Ascending aorta (tissue), 2 donors: ENCODE measurements at places on chromosomes 6 and 20.

DNA sequence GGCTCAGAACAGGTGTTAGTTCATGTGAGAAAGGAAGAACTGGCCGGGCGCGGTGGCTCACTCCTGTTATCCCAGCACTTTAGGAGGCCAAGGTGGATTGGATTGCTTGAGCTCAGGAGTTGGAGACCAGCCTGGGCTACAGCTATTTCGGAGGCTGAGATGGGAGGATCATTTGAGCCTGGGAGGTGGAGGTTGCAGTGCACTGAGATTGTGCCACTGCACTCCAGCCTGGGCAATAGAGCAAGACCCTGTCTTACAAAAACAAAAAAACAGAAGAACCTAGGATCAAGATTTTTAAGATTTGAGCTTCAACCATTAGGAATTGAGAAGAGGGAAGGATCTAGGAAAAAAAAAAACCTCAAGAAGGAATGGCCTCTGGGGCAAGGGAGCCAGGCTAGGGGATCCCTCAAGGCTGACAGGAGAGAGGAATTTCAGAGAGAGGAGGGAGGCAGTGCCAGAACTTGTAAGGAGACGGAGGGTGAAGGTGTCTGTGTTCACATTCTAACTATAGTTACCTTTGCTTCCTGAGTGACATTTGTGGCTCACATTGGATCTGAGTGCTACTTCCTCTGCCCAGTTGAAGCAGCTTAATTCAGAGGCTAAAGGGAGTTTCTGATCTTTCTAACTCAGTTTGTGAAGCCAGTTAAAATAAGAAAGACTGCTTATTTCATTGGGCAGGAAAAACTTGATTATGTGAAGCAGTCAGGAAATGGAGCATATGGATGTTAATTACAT is 26.1 kb downstream of the CHMP4B start:
- no peak for DNase-seq

DNA sequence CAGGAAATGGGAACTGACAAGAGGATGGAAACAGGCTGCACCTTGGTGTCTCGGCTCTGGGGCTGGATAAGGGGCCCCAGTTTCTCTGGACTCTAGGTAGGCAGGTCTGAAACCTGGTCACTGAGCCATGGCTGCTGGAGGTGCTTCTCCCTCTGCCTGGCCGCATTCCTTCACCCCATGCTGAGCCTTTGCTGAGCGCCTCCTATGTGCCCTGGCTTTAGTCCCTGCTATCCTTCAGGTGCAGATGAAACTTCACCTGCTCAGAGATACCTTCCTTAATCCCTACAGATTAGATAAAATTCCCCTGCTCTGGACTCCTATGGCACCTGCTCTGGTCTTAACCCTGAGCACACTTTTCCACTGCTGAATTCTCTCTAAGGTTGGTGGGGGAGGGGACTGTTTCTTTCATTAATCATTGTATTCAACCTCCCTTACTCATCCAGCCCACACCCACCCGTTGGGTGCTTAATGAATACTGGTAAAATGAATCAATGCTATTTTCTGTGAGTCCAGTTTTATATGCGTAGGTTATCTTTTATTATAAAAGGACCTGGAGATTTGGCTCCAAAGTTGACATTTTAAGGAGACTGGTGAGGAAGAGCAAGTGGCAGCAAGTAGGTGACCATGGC is 19.3 kb downstream of the MYLK4 start:
- no peak for DNase-seq

- no peak for DNase-seq
Observed at GRCh38 chr6:10720265-10720959, 2.5 kb upstream of the TMEM14C start.

DNA sequence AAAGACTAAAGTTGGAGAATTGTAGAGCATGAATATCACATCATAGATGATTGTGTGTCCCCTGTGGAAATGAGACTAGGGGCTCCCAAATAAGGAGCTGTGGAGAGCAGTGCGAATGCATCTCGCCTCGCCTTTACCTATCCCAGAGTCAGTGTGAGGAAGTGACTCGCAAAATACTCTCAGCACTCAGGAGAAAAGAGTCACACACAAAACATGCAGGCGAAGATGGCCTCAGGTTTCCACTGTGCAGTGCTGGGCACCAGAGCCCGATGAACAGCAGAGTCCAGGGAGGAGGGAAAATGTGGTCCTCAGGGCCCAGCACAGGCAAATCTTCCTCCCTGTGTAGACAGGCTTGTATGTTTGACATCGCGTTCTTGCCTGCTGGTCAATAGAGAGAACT is 126.5 kb upstream of the AFDN start:
- DNase-seq: no peak

- DNase-seq: no peak
Observed at GRCh38 chr6:155448668-155449449, 6.8 kb downstream of the NOX3 start.

DNA sequence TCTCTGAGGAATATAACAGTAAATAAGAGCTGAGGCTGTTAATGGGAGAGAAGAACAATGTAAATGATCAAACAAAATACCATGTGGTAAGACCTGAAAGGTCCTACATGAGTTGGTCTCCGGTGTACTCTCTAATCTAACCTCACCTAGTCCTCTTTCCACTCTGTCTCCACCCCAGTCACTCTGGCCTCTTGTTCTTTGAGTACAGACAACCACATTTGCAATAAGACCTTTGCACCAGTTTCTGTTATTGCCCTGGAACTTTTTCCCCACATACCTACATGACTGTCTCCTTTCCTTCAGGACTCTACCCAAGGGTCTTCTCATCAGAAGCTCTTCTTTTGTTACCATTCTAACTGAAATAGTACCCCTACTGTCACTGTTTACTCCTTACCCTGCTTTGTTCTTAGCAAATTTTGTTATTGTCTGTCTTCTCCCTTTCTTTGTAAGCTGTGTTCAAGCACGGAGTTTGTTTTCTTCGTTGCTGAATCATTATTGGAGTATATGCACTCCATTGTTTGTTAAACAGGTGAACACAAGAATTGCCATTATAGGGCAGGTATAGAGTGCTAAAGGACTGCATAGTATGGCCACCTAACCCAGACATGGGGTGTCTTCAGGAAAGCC is 37.3 kb downstream of the MAPK14 start:
- no peak for DNase-seq

- DNase-seq: no peak
Observed at GRCh38 chr20:41956338-41957074, 338.3 kb upstream of the CHD6 start.

DNA sequence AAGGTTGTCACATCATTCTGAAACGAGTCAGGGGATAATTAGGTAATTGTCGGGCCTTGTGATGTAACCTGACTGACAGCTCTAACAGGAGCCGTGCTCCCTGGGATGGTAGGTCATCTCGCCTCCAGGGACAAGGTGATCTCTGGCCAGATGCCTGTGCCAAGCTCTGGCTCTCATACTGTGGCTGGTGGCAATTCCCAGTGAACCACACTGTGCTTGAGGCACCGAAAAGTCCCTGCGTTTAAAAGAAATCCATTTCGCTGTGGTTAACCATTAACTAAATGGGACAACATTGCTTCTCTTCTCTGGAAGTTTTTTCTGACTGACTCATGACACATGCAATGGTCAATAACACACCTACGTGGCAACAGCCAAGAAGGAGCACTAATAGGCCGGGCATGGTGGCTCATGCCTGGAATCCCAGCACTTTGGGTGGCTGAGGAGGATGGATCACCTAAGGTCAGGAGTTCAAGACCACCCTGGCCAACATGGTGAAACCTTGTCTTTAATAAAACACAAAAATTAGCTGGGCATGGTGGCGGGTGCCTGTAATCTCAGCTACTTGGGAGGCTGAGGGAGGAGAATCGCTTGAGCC is 669.2 kb downstream of the PRKN start:
- DNase-seq: no peak

DNA sequence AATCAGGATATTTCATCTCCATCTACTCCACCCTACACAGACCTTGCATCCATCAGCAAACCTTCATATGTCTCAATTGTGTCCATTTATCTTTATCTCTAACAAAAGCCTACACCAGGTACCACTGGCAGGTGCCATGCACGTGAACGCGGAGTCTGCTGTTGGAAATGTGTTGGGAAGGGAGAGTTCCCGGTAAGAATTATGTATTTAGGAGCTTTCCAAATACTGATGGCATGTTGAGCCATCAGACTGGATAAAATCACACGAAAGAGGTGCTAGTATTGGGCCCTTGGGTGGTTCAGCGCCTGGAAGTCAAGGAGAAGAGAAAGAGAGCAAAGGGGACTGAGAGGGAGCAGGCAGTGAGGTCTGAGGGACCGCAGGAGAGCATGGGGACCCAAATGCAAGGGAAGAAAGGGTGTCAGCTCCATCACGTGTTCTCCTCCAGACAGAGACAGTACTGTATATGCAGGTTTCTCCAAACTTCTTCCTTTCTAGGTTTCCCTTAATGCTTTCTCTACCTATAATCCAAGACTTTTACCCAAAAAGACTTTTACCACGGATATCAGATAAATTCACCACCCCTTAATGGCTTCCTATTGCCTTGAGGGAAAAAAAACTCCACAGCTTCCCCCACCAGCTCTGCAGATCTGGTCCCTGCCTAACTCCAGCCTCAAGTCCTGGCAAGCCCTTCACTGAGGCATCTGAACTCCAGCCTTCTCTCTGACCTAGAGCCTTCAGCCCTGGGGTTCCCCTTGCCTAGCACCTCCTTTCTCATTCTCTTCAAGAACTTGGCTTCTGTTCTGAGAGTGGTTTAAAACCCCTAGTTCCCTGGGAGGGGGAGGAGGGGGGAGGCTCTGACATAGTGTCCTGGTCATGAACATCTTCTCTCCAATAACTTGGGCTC is 4.8 kb upstream of the ZNF217 start:
- no peak for DNase-seq

DNA sequence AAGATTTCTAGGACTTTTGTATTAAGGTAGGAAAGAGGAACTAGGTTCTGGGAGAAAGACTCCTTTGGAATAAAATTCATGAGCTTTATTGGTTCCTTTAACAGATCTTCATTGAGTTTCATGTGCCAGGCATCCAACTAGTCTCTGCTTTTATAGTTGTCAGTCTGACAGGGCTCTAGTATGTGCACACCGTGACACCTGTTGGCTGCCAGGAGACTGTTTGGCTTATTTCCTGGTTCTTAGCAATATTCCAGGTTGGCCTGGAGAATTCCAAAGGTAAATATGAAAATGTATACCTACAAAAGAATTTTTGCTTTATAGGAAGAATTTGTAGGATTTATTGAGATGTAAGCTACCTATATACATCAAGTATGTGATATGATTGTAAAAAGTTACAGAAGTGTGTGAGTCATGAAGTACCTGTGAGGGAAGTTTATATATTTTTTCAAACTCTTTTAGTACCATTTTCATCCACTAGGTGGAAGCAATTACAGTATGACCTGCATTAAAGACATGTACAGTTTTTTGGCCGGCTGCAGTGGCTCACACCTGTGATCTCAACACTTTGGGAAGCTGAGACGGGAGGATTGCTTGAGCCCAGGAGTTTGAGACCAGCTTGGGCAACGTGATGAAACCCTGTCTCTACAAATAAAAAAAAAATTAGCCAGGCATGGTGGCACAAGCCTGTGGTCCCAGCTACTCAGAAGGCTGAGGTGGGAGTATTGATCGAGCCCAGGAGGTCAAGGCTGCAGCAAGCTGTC is 35.2 kb downstream of the NDUFAF5 start:
- no peak for DNase-seq

- DNase-seq: no peak
Observed at GRCh38 chr6:169978615-169979161, 227.3 kb downstream of the ERMARD start.

DNA sequence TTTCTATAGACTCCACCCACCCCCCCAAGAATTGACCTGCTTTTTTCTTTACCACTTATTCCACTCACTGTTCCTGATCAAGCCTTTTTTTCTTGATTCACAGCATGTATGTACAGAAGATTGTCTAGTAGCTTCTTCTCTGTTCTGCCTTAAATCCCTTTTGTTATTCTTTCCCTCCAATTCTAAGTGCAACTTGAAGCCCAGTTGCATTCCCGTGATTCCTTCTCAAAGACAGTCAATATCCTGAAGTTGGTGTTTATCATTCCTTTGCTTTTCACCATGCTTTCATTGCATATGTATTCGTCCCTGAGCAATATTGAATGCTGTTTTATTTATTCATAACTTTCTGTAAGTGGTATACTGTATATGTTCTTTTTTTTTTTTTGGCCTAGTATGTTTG is 21.0 kb downstream of the XRN2 start:
- no peak for DNase-seq

- no peak for DNase-seq
Observed at GRCh38 chr6:170082531-170083187, 208.2 kb downstream of the DLL1 start.

- no peak for DNase-seq
Observed at GRCh38 chr20:25541676-25542075, 43.7 kb downstream of the NINL start.
